ENCODE measurements at places on chromosomes 7 and 10.

DNA sequence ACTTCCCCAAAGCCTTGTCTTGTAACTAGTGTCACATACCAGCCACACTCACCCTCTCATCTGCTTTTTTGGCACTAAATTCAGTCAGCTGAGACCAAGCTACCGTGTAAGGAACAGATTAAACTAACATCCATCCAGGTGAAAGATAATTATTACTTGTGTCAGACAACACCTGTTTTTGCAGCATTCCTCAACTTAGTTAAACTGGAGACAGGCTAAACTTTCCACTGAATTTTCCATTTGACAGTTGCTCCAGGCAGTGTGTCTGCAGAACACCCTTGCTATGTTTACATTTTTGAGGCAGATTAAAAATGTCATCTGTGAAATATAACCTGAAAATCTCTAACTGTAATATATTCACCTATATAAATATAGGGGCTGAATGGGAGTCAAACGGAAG is 73.6 kb downstream of the CYP26A1 start:
- no peak for DNase-seq

DNA sequence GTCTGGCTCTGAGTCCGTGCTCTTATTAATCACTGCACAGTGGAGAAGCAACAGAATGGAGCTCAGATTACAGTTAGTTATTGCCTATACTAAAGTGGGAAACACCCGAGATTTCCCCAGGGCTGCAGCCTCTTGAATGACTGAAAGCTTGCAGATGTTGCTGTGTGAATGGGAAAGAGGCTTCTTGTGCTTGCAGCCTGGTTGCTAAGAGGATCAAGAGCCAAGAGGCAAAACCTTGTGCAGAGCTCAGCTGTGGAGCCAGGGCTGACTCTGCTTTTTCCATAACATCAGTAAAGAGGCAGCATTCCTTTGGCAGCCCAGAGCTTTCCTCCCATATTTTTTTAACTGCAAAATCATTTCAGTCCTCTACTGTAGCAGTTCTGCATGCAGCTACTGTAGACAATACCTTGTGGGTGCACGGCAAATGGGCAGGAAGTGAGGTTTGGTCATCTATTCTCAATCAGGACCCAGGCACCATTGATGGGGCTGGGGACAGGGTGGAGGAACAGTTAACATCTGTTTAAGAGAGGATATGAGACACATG is 86.5 kb downstream of the RALA start:
- DNase-seq, result no peak

DNA sequence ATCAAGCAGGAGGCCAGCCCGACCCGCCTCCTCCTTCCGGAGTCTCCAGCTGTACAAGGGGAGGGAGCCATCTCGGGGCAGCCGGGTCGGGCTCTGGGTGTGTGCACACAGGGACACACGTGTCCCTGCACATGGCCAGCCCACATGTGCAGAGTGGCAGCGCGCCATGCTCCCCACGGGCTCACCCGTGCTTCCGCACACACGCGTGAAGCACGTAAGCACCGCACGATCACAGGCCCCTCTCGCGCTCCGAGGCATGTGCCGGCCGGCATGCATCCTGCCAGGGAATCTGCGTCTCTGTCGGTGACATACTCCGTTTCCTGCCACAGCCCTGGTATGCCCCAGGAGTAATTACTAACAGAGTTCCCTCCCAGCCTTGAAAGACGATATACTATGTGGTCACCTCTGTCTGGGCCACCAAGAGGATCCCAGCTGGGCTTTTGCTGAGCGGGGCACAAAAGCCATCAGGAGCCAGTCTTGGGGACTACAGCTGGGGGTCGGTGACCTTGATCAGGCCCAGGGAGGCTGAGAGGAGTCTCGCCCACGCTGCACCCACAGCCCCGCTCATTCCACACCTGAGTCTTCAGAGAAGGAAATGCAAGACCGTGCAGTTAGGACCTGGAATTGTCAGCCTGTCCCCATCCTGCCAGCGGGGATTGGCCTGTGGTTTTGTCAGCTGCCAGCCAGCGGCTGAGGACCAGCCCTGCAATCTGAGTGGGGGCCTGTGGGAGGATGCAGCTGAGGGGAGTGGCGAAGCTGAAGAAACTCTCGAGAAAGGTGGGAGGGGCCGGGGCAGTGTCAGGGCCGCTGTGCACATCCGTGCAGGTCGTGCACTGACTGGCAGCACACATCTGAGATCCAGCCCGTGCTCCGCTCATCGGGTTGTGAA is 11.0 kb upstream of the LFNG start:
- no peak for DNase-seq

GRCh38 chr7:32936689-32937088 is 20.6 kb upstream of the FKBP9 start:
- no peak for DNase-seq

GRCh38 chr7:94104301-94104700 is 100.1 kb upstream of the BET1 start:
- DNase-seq, result no peak
